ENCODE measurements at places on chromosomes 6 and 20.

- DNase-seq = no peak
These were observed 378.4 kb downstream of the ARHGAP18 start for GRCh38 chr6:129331450-129332138.

DNA sequence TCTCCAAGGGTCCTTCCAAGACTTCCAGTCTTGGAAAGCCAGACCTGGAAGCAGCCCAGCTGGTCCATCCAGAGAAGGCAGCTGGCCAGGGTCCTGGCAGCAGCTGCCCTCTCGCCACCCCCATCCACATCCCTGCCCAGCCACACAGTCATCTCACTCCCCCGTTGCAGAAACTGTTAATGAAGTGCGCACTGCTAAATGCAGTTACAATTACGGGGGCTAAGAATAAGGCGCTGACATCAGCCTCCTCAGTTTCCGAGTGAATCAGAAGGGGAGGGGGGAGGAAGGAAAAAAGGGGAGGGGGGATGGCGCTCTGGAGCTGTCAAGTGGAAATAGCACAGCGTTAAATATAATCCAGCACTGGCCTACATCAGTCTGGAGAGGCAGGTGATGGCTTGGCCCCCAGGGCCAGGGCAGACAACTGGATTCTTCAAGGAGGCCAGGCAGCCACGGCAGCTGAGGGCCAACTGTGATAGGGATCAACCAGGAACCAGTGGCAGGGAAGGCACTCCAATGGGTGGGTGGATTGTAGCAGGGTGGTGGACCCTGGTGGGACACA, 6.9 kb downstream of the RIMS4 start:
- DNase-seq = no peak

GRCh38 chr6:117919275-117919674, 12.2 kb downstream of the SLC35F1 start:
- DNase-seq = peak; percentile 12

- DNase-seq = no peak
These were observed 81.2 kb downstream of the PLCB1 start for GRCh38 chr20:8213270-8213669.

GRCh38 chr6:70982747-70983146, 25.9 kb upstream of the B3GAT2 start:
- no peak for DNase-seq

DNA sequence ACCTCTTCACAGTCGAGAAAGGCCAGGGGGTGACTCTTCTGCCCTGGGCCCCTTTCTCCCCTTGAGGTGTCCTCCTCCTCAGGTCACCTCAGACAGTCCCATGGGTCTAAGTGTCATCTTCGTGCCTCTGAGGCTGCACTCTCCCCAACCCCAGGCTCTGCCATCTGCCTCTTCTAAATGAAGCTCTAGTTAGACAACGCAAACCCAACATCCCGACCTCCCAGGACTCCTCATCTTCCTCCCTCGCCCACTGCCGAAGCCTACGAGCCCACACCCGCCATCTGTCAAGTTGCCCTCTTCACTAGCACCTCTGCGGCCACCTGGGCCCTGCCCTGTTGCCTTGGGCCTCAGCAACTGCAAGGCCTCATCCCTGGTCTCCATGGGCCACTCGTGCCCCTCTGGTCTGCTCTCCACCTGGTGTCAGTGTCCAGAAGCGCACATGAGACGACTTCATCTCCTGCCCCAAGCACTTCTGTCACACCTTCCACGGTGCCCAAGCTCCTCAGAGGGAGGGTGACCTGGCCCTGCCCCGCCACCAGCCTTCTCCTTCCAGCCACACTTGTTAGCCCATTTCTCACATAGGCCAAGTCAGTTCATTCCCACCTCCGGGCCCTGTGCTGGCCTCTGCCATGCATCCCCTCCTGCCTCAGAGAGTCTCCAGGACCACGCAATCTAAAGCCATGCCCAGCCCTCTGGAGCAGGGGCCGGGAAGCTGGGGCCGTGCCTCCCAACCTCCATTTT, 53.8 kb downstream of the RRBP1 start:
- DNase-seq = no peak
